Tibial nerve (tissue), 4 donors: ENCODE measurements at places on chromosomes 3 and 15. TPM values are rescaled to one million over a fixed set of nuclear protein-coding genes. Genes with fewer than 3 reads are reported as not detected.

GRCh38 chr15:90495067-90495466, 34.7 kb upstream of the CRTC3 start:
- no peak overlapping the region for H3K4me3 ChIP-seq
- H3K4me1 ChIP-seq: no peaks in the 10 kb centered on the region
- H3K36me3 ChIP-seq: peaks cover 99% of the 10 kb centered on the region
- no peak for DNase-seq
- no peaks in the 10 kb centered on the region for H3K27me3 ChIP-seq

DNA sequence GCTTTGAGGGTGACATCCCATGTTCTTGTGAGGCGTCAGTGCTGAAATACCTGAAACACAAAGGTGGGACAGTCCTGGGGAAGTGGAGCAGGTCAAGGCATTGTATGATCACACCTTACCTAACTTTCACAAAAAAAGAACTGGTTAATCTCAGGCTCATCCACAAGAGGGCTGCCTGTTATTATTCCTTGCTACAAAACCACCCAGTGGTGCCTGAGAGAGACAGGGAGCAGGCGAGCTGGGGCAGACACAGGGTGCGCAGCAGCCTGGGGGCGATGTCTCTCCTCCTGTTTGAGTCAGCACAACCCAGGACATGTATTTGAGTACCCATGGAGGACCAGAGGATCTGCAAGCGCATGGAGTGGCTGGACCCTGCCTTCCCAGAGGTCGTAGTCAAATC, 316.8 kb upstream of the ATP10A start:
- H3K27me3 ChIP-seq: no peaks in the 10 kb centered on the region
- no peak overlapping the region for H3K27ac ChIP-seq
- no peak for DNase-seq
- no peaks in the 10 kb centered on the region for H3K4me1 ChIP-seq
- H3K36me3 ChIP-seq: no peaks in the 10 kb centered on the region

Gene BFSP2
- not detected for total RNA-seq

DNA sequence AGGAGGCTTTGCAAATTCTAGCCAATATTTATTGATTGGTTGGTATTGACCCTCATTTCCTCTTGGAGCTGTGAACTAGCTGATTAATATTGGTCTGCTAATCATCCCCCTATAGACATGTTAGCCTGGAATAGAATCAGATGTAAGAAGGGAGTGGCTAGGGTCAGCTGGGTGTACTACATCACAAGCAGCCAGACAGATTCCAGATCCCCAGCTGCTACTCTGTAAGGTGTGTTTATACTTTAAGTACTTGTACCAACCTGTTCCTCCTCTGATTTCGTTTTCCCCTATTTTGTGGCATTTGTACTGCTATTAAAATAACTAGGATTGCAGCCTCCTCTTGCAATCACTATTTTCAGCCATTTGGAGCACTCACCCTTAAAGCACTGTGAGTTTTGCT, 49.9 kb downstream of the PARP15 start:
- DNase-seq: no peak
- H3K36me3 ChIP-seq: no peaks in the 10 kb centered on the region

- H3K4me3 ChIP-seq: peak overlapping the region; percentile 72
- no peak for DNase-seq
- H3K36me3 ChIP-seq: no peaks in the 10 kb centered on the region
Observed at GRCh38 chr3:160757233-160758106, 1.4 kb downstream of the PPM1L start.

Gene C3orf85
- total RNA-seq: not detected

DNA sequence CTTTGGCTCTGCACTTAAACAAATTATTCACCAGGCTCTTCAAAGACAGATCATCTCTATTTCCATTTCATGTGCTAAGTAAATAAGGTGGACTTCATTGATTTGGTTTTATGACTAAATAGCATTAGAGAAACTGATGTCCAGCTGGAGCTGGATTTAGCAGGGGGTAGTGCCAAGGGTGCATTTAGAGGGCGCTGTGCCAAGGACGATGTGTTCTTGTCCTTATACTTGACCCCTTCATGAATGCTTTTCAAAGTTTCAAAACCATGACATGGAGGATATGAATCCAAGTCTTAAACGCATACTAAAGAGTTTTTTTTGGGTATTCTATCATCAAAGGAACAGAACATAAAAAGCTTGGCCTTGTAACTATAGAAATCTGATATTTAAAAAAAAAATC, 233.2 kb downstream of the RYR3 start:
- H3K27me3 ChIP-seq: no peaks in the 10 kb centered on the region
- H3K27ac ChIP-seq: no peak overlapping the region
- H3K4me1 ChIP-seq: no peaks in the 10 kb centered on the region
- H3K4me3 ChIP-seq: no peak overlapping the region

DNA sequence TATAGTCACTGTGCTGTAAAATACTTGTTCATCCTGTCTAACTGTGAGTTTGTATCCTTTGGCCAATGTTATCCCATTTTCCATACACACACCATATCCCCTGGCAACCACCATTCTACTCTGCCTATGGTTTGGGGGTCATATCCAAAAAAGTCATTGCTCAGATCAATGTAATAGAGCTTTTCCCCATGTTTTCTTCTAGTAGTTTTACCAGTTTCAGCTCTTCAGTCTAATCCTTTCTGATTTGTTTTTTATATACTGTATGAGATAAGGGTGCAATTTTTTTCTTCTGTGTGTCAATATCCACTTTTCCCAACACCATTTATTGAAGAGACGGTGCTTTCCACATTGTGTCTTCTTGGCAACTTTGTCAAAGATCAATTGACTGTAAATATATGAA, 14.0 kb upstream of the DLG1 start:
- H3K27ac ChIP-seq: no peak overlapping the region
- peaks cover 13% of the 10 kb centered on the region for H3K4me1 ChIP-seq
- no peak overlapping the region for H3K4me3 ChIP-seq

DNA sequence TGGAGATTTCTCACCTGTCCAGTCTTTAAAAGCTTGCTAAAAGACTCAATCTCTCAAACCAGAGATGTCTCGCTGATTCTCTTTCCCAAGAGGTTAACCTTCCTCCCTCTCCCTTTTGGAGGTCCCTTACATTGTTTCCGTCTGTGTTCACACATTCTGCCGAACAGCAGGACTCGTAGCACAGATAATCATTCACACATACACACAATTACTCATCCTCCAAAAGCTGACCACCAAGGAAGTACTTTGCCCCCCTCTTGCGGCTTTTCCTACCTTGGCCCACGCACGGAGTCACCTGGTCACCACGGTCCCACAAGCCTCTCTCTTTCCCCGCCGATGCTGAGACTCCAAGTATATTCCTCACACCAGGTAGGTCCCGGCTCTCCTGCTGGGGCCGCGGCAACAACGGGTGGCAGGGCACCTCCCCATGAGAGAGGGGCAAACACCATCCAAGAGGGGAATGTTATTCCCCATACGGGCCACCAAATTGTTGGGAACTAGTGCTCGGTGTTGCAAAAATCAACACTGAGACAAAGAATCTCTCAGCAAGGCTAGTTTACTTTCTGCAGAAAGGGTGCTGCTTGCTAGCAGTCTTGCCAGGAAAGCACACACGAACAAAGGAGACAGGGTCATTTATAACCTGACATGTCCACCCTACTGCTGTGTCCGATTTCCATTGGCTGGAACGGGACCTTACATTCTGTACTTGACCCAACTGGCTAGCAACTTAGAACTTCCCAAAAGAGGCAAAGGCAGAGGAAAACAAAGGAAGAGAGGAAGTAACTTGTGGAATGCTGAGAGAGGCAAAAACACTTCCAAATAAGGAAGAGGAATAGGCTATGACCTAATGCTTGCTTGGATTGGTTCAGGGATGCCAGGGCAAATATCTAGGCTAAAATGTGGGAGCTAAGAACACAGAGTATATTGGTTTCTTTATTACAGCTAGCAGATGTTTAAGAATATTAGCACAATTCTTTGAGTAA, 102.1 kb upstream of the NECTIN3 start:
- H3K4me1 ChIP-seq: no peaks in the 10 kb centered on the region
- no peaks in the 10 kb centered on the region for H3K27me3 ChIP-seq
- no peak overlapping the region for H3K27ac ChIP-seq
- no peak overlapping the region for H3K4me3 ChIP-seq
- no peak for DNase-seq
- no peaks in the 10 kb centered on the region for H3K36me3 ChIP-seq

- no peak overlapping the region for H3K4me3 ChIP-seq
- no peaks in the 10 kb centered on the region for H3K36me3 ChIP-seq
- H3K27me3 ChIP-seq: no peaks in the 10 kb centered on the region
- DNase-seq: no peak
- H3K27ac ChIP-seq: no peak overlapping the region
- H3K4me1 ChIP-seq: no peaks in the 10 kb centered on the region
Observed at GRCh38 chr3:174488527-174488926, 370.6 kb upstream of the NAALADL2 start.
